ENCODE measurements at places on chromosomes 5 and 9.

DNA sequence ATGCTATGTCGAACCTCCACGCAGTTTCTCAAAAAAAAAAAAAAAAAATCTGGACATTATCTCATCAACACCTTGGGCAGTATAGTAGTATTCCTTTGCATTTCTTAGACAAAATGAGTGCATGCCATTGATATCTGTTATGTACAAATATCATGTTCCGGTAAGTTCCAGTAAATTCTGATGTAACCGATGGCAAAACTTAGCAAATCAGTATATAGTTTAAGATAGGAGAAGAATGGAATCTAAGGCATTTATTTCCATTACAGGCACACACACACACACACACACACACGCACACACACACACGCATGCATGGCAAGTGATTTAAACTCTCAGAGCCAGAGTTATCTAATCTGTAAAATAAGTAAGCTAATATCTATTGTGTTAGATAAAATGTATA lies 356.5 kb upstream of the TUSC1 start:
- no peak for DNase-seq

DNA sequence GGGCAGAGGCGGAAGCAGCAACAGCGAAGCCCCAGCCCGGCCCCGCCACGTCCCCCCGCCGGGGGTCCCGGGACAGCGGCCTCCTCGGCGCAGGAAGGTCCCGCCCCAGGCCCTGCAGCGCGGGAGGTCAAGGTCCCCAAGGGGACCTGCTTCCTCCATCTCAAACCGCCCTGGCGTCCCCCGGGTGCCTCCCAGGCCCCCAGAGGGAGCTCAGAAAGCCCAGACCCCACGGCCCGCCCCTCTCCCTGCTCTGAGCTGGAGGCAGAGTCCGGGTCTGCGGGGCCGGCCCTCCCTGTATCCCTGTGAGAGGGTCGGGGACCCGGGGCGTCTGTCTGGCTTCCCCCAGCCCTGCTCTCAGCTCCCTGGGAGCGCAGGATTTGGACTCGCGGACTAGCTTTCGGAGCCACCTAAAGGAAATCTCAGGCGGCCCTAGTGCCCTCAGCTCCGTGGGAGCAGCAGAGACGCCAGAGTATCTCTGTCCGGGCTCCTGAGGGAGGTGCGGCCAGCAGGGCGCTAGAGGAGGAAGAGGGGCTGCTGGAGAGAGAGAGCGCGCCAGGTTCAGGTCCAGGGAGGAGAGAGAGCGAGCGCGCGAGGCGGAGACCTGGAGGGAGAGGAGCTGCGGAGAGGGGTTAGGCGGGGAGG lies 30.7 kb downstream of the EXOC3 start:
- peak; percentile 76 for DNase-seq

GRCh38 chr9:89635816-89636215 lies 31.0 kb downstream of the GADD45G start:
- DNase-seq: no peak

DNA sequence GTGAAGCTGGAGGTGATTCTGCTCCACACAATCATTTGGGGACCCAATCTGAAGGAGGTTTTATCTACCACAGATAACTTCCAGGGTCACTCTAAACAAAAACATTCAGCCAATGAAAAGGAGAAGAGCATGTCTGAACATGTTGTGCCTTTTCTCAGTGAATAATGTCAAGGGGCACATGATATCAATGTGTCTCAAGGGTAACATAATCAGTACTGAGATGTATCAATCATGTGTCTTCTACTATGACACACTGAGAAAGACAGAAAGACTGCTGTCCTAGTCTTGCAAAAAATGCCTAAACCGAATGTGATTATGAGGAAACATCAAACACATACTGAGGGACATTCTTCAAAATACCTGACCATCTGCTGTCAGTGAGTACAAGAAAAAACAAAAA lies 25.4 kb upstream of the RASA1 start:
- DNase-seq: no peak

DNA sequence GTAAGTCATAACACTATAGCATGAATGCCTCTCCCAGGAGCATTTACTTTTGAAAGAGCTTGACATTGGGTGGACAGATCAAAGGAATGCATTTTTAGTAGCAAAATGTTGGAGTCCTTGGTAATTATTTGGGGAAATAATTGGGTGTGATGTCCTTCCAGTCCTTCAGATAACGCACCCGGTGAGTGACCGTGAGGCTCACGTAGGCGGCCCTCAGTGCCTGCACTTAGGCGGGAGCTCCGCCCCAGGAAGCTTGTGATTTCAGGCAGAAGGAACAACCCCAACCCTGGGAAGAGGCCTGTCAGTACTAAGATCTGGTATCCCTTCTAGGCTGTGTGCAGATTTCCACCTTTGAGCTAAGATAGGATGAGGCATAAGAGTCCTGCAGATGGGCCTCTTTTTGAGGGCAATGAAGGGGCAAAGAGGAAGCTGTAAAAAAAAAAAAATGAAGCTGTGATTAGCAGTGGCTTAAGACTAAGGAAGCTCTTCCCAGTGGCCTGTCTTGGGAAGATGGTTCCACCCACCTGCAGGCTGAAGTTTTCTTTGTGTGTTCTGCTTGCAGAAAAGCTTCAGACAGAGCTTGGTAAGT lies 14.9 kb downstream of the BTNL9 start:
- peak; percentile 10 for DNase-seq

GRCh38 chr9:134607971-134608370 lies 33.6 kb upstream of the COL5A1 start:
- no peak for DNase-seq

DNA sequence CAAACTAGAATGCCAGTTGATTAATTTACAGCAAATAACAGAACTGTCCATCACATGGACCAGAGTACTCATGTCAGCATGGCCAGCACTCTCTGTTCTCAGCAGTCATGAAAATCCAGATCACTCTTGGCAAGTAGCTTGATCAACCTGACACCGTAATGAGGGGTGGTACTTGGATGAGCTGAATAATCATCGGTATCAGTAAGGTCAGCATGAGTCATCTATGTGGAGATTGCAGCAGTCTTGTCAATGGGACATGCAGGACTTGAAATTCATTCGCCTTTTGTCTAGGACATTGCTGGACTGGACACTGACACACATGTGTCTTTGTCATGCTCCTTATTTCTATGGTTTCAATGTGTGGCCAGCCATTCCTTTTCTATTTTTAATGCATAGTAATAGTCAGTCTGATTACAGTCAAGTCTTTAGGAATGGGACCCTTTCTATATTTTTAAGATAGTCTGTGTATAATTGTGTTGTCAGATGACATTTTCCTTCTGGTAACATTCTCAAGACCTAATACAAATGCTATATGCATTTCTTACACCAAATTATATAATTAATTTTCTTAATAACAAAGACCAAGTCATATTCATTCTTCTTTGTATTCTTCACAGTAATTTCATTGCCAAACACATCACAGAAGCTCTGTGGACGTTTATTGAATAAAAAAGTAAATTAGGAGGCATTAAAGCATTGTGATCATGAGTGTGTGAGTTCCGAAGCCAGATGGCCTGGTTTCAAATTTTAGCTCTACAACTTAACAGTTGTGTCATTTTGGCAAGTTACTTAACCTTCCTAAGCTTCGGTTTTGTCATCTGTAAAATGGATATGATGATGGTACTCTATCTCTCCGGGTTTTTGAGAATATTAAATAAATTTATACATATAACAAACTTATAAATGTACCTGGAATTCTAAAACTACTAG lies 57.4 kb downstream of the ADAMTSL1 start:
- DNase-seq: no peak

DNA sequence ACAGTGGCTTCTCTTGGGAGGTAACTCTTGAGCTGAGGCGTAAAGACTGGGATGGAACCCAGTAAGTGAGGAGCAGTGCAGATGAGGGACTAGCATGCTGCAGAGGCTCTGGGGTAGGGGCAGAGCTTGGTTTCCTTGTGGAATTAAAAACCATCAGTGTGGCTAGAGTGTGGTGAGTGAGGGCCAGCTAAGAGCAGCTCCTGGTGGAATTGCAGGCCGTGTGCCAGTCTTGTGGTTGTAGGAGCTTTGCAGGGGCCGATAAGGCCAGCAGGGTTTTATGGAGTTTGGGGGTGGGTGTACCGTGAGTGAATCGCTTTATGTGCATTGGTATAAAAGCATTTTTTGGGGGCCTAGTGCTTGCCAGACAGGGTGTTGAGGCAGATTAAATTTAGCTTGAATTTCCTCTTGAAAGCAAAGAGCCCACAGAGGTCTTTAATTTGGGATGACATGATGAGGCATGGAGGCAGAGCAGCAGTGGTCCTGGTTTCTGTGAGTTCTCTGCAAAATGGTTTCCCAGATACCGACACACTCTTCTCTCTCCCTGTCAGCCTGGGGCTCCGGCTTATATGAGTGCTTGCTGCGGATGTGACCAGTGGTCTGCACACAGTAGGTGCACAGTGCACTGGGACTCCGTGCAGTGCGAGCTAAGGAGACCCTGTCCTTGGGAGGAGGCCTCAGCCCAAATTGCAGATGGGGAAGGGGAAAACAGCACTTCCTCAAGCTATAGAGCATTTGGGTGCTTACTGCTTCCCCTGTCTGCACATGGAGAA lies 176.4 kb upstream of the PITX1 start:
- DNase-seq: no peak

DNA sequence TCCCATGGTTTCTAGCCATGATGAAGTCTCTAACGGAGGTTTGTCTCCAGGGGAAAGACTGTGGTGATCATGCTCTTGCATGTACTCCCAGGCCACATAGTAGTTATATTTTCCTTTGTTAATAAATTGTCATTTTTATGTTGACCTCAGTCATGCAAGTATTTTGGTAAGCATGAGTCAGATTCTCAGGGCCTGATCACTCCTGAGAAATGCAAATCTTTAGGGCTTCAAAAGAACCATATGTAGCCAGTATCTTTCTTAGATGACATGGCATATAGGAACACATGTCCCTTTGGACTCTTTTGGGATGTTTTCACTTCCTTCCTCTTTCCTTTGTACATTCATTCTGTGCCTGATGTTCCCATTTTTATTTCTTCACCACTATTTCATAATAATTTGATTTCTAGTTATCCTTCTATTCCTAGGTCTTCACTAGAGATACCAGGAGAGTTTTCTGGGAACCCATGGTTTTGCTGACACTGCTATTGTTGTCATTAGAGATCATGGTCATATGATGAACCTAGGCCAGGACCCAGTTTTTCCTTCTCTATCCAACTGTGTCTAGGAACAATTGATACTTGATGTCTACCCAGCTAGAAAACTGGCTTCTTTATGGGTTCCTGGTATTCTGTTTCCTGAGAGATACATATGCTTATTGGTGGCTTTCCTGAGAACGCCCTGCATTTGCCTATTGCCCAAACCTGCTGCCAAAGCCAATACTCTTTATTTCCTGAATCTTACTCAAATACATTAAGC lies 248.1 kb upstream of the NREP start:
- DNase-seq: peak; percentile 34

- DNase-seq: no peak
Measured at GRCh38 chr5:855771-856530, 5.2 kb upstream of the ZDHHC11 start.

- DNase-seq: peak; percentile 16
Measured at GRCh38 chr9:123637945-123638634, 282.1 kb downstream of the CRB2 start.

Measured in GM20000 (cell line).